ENCODE measurements at places on chromosomes 1 and 21.
A peak's percentile ranks its signal among the peaks of the same experiment; 100 is the strongest.

DNA sequence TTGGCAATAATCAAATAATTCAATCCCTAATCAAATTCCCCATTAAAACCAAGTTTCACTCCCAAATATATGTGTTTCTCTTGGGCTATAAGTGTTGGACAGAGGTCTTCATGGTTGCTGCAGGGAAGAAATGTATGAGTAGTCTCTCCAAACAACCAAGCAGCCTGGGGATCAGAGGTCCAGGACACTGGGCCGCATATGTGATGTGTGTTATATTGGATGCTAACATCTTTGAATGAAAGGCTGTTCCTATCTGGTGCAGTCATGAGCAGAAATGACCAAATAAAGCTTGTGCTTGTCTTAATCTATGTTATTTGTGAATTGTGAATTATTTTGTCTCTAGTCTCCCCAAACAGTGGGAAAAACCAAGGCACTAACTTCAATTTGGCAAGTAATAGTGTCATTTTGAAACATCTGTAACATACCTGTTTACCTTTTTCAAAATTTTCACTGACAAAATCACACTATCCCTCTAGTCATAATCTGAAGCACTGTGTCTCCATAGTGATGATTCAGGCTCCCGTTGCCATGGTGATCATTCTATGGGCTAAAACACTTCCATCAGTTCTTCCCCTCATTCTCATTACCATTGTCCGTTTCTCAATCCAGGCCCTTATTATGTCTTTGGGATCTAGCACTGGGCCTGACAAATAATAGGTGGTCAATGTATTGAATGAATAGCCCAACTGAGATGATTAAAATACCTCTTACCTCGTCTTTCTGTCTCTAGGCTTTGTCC is 12.5 kb upstream of the TADA1 start:
- DNase-seq = no peak

DNA sequence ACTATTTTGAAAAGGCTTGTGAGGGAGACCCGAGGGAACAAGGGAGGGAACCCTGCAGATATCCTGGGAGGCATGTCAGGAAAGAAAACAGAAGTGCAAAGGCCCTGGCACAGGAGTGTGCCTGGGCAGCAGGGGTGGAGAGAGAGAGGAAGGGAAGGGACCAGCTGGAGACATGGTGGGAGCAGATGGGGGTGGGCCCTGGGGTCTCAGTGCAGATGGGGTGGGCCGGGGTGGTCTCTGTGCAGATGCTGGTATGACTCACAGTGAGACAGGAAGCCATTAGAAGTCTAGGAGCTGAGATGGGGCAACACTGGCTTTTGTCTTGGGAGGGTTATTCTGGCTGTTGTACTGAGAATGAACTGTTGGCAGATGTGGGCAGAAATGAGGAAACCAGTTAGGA is 363.6 kb upstream of the C1orf174 start:
- no peak for DNase-seq

GRCh38 chr1:111963985-111964738 is 25.3 kb downstream of the KCND3 start:
- no peak for DNase-seq

- no peak for DNase-seq
Observed at GRCh38 chr1:173954179-173954578, 37.1 kb upstream of the SERPINC1 start.

GRCh38 chr1:8342325-8342724 is 24.4 kb downstream of the SLC45A1 start:
- no peak for DNase-seq

DNA sequence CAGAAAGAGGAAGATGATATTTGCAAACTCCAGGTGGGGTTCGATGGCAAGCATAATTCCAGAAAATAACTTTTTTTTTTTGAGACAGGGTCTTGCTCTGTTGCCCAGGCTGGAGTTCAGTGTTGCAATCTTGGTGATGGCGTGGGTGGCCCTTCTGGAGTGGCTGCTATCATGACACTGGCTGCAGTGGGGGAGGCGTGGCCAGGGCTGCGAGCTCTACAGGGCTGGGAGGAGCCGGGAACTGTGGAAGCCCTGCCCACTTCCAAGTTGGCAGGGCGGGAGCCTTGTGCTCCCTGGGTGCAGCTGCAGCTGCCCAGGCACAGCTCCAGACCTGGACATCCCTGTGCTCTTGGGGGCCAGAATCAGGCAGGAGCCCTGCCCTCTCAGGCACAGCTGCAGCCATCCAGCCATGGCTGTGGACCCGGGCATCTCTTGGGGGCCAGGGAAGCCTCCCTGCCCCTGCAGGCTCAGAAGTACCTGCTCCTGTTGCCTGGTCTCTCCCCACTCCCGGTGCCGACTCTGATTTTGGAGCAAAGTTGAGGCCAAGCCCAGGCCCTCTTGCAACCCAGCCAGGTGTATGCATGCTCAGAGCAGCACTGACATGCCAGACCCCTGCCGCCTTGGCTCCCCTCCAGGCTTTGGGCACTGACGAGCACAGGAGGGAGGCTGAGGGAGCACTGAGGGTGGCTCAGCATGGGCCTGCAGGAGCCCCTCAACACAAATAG is 7.2 kb upstream of the BCL10 start:
- DNase-seq = no peak

- DNase-seq = no peak
Observed at GRCh38 chr1:230827801-230828200, 40.5 kb downstream of the C1orf198 start.

GRCh38 chr1:2374252-2375155 is 16.9 kb downstream of the MORN1 start:
- no peak for DNase-seq

GRCh38 chr1:62263006-62263813 is 56.0 kb downstream of the KANK4 start:
- DNase-seq = no peak

DNA sequence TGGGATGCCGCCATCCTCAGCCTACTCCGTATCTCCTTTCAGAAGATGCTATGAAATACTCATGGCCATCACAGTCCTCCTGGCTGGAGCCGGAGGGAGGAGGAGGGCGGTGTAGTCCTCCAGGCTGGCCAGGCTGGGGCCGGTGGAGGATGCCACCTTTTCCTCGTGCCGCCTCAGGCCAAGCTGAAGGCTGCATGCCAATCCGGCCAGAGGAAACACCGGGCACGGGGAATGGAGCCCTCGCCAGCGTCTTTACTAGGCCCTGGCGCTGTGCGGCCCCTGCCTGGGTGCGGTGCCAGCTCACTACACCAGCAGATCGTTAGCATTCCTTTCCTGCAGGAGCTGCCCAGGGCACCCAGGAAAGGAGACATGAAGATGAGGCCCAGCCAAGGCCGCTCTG is 70.1 kb downstream of the CASZ1 start:
- no peak for DNase-seq

GRCh38 chr1:151762941-151763921 is at the start of gene MRPL9:
Gene MRPL9, minus strand, starts transcription at chr1:151763496. Its CDS starts 17 bp downstream, at chr1:151763479.
- peak; percentile 98 for DNase-seq

- DNase-seq = no peak
Observed at GRCh38 chr1:172451002-172451443, 7.2 kb upstream of the PIGC start.

GRCh38 chr1:231544943-231545592 is 16.6 kb downstream of the TSNAX start:
- no peak for DNase-seq

DNA sequence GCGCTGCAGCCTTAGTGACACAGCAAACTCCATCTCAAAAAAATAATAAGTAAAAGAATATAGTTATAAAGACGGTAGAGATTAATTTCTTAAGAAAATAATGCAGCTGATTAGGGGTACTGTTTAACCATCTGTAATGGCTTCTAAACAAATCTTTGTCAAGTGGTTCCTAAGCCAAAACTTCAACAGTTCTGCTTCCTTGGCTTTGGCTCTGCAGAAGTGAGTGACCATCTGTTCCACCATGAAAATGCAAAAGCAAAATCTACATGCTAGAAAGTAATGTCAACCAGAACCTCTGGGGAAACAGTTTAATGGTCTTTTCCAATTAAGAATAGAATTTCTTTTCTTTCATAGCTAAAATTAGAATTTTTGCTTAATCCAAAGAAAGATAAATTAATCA is 8.3 kb upstream of the SH2D5 start:
- no peak for DNase-seq

GRCh38 chr1:111241797-111242196 is 14.3 kb downstream of the CHI3L2 start:
- no peak for DNase-seq

- DNase-seq = no peak
Observed at GRCh38 chr1:94743862-94744261, 76.3 kb upstream of the SLC44A3 start.

- DNase-seq = no peak
Observed at GRCh38 chr1:103441342-103441741, 84.2 kb upstream of the RNPC3 start.

DNA sequence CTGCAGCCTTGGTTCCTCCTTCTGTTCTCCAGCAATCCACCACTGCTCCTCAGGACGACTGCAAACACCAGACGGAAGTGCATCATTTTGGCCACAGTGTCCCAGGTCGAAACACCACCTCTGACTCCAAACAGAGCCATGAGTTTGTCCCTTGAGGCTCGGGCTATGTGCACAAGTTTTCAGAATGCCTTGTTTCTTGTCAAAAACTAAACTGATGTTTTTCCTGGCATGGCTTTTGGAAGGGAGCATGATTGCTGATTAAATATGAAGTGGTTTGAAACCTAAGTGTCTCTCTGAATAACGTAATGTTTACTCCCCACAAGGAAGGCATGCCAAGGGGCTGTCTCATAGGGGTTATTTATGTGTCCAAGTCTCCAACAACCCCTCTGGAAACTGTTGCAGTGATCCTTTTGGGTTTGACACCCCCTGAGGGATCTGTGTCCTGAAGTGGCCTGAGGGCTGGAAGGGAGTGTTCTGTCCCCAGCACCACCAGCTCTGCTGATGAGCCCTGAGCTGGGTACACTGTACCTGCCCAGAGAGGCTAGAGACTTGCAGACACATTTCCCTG is 132.7 kb downstream of the PLPP3 start:
- no peak for DNase-seq

- no peak for DNase-seq
Observed at GRCh38 chr1:31524186-31524901, 52.0 kb upstream of the TINAGL1 start.

GRCh38 chr1:94983171-94983739 is 56.3 kb upstream of the CNN3 start:
- DNase-seq = peak; percentile 22

DNA sequence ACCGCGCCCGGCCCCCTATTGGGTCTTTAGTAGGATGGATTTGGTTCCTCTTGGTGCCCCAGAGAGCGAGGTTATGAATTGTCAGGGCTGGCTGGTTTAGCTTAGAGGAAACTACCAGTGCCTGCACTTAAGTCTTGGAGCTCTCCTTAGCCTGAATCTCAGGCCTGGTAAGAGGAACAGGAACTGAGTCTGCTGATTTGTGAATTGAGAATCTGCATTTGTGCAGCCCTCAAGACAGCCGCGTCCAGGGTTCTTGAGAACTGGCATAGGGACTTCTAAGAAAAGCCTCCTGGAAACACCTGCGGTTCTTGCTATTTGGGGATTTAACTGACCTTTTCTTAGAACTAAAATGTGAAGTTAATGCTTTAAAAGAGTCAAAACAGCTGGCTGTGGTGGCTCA is 1.7 kb downstream of the NECAP2 start:
- no peak for DNase-seq

GRCh38 chr1:162187687-162188276 is 118.3 kb downstream of the NOS1AP start:
- no peak for DNase-seq

GRCh38 chr1:206508956-206509355 is 1.6 kb downstream of the RASSF5 start:
- no peak for DNase-seq

DNA sequence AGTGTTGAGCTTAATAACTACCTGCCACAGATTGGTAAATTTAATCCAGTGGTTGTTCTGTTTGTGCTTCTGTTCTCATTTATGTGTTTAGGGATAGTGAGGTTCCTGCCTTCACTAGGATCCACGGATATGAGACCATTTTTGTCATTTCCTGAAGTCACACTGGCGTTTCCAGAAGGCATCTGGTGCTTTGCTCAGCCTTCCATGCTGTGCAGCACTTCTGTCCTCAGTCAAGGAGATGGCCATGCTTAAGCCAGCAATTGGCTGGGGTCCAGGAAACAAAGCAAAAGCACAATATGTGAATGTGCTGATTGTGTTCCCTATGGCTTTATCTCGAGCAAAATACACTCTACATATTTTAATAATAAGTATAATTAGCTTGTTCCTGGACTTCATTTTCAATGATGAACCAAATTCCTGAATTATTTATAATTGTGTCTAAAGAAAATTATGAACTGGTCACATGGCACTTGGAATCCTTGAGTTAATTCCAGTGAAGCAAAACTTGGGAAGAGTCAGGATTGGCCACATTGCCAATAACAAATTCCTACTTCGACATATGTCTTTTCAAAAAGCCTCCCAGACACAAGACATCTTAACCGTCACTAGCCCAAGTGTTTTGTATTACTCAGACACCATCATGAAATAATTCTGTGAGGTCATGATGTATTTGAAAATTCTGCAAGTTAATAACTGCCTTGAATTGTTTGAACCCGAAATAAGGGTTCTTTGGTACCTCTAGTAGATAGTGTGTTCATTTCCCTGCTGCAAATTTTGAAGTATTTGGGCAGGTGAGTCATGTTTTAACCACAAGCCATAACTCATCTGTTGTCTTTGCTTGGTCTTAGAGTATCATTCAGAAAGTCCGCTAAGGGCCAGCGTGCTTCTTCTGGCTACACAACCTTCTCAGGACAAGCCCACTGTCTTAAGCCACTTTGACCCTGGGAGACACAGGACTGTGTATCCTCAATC is 412.4 kb downstream of the DISC1 start:
- DNase-seq = peak; percentile 5

DNA sequence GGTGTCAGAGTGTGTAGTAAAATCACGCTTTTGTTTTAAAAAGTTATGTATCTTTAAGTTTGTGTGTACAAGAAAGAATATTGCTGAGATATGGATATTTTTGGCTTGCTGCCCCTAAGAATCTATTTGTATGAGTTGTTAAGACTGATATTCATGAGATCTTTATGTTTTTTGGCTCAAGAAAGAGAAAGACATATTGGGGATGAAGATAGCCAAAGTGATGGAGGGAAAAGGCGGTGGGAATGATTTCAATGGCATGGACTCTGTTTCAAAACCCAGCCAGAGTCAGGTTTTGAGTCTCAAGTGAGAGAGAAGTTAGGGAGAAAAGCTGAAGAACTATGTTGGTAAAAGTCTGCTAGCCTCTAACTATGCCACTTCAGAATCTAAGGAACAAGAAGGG is 351.7 kb downstream of the PBX1 start:
- no peak for DNase-seq

DNA sequence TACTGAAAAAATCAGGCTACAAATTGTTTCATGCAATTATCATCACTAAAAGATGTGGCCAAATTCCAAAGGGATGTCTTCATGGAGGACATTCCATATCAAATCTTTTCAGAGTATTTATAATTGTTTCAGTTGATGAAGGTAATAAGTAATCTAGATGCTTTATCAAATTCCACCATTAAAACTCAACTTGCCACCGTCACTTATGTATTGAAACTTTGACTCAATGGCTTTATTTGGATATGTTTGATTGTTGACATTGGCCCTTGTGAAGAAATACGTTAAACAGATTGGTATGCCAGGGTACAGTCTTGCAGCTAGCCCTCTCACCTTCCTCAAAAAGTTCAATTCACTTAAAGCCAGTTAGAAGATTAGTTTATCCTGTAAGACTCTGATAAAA is 32.2 kb upstream of the PALMD start:
- no peak for DNase-seq

All from H54 (cell line).